ENCODE measurements at places on chromosomes 7 and 10.

DNA sequence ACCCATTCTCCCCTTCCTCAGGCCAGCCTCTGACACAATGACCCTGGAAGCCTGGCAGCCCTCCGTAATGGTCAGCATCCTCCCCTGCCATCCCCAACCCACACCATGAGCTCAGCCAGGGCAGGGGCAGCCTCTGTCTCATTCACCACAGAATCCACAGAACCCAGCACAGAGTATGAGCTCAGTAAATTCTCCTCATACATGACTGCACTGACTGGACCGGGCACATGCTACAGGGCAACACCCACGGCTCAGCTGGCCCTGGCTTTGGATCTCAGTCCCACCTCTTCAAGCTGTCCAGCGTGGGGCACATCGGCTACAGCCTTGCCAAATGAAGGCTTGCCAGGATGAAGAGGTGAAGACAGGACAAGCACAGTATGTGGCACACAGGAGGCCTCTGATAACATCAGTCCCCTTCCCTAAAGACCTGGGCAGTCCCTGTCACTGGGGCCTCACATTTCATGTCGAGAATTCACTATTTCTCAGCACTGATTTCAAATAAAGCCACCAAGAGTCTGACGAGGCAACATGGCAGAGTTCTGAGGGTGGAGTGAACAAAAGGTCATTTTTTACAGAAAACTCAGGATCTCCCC is 7.9 kb downstream of the GPRIN2 start:
- no peak for DNase-seq

- peak; percentile 93 for DNase-seq
Observed at GRCh38 chr10:58384999-58385783, at the start of gene TFAM. Gene TFAM, plus strand, starts transcription at chr10:58385410. Its CDS starts 138 bp downstream, at chr10:58385548.

DNA sequence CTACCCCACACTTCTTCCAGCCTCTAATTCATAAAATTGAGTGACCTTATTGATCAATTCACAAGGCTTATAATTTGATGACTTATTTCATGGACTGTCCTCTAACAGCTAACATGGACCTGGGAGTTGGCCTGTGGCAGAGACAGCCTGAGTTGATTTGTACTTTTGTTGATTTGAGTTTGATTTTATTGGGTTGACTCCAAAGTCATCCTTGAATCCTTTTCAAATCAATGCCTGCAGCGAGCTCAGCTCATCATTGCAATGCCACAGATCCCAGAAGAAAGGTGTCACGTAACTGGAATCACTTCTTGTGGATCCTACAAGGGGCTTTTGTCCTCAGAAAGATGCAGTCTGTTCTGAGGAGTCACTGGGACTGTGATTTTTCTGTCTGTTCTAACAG is 138.0 kb downstream of the CAMK1D start:
- no peak for DNase-seq

- no peak for DNase-seq
Observed at GRCh38 chr10:43958964-43959363, 310.3 kb upstream of the ZNF32 start.

GRCh38 chr10:80468002-80468401 is 13.9 kb downstream of the TSPAN14 start:
- DNase-seq: no peak

GRCh38 chr7:117707080-117707479 is 166.2 kb downstream of the CTTNBP2 start:
- DNase-seq: no peak

DNA sequence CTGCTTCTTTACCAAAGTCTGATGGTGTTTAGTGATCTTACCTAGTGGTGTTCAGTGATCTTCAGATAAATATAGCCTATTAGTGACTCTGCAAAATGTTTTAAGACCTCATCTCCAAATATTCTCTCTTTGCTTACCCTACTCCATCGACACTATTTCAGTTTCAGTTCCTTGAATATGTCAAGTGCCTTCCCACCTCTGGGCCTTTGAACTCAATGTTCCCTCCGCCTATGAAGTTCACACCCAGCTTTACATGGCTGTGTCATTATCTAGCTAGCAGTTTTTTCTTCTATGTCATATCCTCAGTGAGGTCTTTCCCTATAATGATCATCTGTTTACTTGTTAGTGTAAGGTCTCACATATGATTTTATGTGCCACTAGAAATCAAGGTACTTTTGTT is 322.6 kb downstream of the DGKB start:
- no peak for DNase-seq

- no peak for DNase-seq
Observed at GRCh38 chr10:77007834-77008233, 629.8 kb downstream of the KCNMA1 start.

- no peak for DNase-seq
Observed at GRCh38 chr7:7861211-7861633, 107.4 kb upstream of the GLCCI1 start.

Measured in stimulated activated CD4-positive, alpha-beta T cell treated with anti-CD3 and anti-CD28 coated beads, Interleukin-4, amount 100 ng/mL, for 48 hours (primary cell).